ENCODE measurements at places on chromosomes 5 and 9.

GRCh38 chr5:83562791-83563557 lies 91.4 kb downstream of the VCAN start:
- DNase-seq, result peak; percentile 65

DNA sequence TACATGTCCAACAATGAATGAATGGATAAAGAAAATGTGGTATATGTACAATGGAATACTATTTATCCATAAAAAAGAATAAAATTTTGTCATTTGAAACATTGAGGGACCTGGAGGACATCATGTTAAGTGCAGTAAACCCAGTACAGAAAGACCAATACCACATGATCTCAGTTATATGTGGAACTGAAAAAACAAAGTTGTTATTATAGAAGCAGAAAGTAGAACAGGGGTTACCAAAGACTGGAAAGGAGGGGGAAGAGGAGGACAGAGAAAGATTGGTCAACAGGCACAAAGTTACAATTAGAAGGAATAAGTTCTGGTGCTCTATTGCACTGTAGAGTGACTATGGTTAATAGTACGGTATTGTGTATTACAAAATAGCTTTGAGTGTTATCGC lies 233.8 kb downstream of the SEMA6A start:
- DNase-seq, result no peak

GRCh38 chr5:170520372-170520771 lies 16.6 kb downstream of the KCNIP1 start:
- no peak for DNase-seq

GRCh38 chr5:44336708-44337107 lies 52.5 kb downstream of the FGF10 start:
- no peak for DNase-seq

GRCh38 chr9:131833906-131834305 lies 94.0 kb upstream of the RAPGEF1 start:
- peak; percentile 28 for DNase-seq

DNA sequence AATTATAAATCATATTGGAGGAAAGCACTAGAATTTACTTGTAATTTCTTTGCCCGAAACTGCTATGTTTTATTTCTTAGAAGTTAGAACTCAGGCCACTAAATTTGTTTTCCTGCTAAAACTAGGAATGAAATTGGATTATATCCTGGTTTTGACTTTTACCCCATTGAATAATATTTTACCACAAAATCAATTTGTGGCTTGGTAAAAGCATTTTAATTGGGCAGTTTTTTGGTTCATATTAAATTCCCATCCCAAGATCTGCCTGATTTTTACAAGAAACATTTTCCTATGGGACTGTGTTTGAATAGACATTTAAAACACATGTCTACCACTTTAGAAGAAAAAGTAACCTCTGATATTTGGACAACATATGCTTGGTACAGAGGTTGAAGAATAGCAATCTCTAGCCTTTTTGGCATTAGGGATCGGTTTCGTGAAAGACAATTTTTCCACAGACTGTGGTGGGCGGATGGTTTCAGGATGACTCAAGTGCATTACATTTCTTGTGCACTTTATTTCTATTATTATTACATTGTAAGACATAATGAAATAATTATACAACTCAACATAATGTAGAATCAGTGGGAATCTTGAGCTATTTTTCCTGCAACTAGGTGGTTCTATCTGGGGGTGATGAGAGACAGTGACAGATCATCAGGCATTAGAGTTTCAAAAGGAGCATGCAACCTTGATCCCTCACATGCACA lies 565.6 kb downstream of the PRR16 start:
- DNase-seq, result no peak

GRCh38 chr9:31136524-31136923 lies 1247.9 kb upstream of the ACO1 start:
- DNase-seq, result no peak

- no peak for DNase-seq
Measured at GRCh38 chr9:89915187-89915586, 310.4 kb downstream of the GADD45G start.

DNA sequence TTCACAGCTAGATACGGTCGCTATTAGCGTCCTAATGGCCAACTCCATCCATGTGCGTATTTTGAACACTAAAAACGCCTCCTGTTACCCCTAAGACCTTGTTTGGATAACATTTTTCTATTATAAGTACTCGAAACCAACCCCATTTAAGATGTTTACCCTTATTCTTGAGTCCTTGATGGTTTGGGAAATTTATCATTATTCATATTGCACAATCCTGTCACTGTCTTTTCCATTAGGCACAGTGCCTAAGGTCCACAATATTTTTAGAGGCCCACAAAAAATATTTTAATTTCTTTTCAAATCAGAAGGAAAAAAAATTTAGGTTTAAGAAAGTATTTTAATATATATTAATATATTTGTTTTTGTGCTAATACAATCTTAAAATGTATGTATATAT lies 1.3 kb upstream of the LIFR start:
- no peak for DNase-seq

- no peak for DNase-seq
Measured at GRCh38 chr9:107228496-107229039, 54.5 kb upstream of the RAD23B start.

Data from iris pigment epithelial cell (primary cell).